NCI-H446 treated with DMSO at 0.1 percent for 48 hours (cell line): ENCODE measurements at places on chromosomes 1 and 21.

GRCh38 chr1:63812071-63812700 is 38.4 kb downstream of the ROR1 start:
- no peak for DNase-seq

GRCh38 chr1:152002960-152003359 is 9.3 kb upstream of the S100A10 start:
- no peak for DNase-seq

- DNase-seq = no peak
These were observed 246.4 kb upstream of the NR5A2 start for GRCh38 chr1:199780948-199781670.

- DNase-seq = no peak
These were observed 606.0 kb downstream of the SMYD3 start for GRCh38 chr1:245901037-245901436.

DNA sequence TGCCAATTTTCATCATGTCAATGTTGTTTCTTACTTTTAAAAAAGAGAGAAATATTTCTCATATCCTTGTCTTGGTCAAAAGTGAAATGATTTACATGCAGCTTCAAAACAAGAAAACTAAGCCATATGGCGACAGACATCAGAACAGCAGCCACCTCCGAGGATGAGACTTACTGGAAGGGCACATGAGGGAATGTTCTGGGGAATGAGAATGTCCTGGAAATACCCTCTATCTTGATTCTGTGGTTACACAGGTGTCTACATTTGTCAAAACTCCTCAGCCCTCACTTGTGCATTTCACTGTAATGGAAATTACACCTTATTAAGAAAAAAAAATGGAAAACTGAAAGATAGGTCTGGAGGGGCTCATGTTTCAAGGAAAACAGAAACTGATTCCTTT is 14.2 kb upstream of the ECE1 start:
- DNase-seq = no peak

DNA sequence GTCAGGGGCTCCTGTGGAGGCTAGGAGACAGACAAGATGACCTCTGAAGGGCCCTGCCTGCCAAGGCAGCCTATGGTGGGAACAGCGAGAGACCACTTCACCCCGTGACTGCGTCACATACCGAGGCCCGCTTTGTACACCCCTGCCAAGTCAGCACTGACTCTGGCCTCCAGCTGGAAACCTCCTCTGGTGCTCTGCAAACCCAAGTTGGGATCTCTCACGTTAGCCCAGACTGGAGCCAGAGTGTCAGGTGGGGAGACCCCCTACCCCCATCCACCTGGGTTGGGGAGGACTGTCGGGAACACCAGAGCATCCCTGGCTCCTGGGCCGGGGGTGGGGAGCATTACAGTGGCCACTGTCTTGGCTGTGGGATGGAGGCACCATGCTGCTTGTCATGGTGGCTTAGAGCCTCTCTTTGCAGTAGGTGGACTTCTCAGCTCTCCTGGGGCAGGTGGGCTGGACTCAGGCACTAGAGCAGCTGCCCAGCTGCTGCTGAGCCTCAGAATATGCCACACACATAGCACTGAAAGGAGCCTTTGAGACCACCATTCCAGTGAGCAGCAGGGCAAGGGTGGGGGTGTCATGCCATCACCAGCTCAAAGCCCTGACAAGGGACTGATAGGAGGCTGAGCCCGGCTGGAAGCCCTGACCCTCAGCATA is 50.4 kb downstream of the ELK4 start:
- DNase-seq = no peak

GRCh38 chr1:16111771-16112595 is 38.5 kb upstream of the FAM131C start:
- no peak for DNase-seq

DNA sequence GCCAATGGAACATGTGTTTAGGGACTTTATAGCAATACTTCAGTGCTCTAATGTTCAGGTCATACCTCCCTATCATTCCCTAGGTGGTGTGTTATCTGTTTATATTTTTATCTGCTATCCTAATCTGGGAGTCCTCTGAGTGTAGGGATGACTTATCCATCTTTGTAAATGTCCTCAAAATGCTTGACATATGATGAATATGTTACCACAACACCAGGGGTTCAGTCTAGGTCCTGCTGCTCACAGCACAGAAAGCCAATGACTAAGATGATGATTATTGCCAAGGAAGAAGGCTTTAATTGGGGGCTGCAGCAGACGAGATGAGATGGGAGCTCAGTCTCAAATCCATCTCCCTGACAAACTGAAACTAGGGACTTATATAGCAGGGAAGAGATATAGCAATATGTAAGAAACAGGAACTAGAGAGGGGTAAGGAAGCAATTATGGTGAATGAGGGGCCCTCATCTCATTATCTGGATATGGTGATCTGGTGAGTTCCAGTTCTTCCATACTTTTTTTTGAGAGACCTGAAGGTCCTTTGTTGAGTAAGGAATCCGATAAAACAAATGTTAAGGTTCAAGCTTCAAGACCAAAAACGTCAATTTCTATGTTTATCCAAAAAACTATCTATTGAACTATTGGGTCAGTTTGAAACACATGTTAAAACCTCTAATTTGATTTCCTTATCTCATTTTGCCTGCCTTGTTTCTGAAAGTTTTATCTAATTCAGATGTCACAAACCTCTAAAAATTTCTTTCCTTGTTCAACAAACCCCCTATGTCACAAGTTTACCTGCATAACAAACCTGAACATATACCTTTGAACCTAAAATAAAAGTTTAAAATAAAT is 256.7 kb upstream of the CACYBP start:
- no peak for DNase-seq

GRCh38 chr1:187390215-187390818 is 561.6 kb downstream of the PLA2G4A start:
- no peak for DNase-seq

DNA sequence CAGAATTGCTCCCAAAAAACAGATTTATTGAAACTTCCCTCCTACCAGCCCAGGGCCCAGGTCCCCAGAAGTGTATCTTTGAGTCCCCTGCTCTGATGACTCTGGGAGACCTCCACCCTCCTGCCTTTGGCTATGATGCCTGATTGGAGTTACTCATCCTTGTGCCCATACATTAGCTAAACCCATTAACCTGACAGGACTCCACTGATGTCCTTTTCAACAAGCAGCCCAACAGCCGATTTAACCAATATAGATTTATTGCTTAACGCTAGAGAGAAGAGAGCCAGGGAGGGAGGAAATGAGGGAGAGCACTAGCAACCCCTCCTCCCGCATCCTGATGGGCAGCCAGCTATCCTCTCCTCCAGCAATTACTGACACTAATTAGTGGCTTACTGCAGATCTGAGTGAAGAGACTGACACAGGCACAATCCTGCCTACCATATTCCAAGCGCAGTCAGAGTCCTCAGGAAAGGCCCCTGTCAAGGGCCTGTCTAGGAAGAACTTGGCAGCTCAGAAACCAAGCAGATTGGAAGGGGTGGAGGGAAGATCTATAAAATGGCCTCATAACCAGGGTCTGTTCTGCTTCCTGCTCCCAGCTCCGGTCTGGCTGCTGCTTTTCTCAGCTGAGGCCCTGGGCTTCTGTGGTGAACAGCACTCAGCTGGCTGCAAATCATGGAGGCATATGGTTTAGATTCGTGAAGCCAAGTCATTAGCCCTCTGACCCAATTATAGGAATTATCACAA is 484.5 kb upstream of the DAB1 start:
- DNase-seq = peak; percentile 65

DNA sequence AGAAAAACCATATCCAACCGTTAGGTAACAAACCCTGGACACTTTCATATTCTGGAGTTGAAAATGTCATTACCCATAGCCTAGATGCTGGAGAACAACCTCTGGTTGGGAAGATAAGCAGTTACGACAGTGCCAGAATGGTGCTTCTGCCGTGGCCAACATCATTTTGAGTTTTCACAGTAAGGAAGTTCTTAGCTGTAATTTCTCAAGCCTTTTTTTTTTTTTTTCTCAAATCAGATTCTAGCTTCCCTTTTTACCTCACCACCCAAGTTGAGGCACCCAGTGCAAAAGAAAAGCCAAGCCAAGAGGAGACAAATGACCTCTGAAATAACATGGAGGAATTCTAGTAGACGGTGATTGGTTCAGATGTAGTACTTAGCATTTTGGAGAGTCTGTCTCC is 21.8 kb downstream of the PPT1 start:
- no peak for DNase-seq

GRCh38 chr1:15488371-15488770 is 12.5 kb downstream of the CELA2B start:
- DNase-seq = no peak

DNA sequence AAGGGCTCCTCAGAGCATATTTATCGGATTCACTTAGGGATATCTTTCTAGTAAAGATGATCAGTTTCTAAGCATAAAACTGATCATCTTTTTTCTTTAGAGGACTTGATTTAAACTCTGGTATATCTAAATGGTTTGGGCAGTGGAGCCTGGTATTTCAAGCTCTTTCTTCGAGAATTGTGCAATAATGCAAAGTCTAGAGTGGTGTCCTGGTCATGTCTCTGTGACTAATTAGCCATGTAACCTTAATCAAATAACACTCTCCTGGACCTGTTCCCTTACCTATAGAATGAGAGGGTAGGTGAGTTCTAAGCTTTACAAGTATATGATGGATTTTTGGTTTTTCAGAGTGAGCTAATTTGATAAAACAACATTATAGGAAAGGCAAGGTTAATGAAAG is 225.2 kb downstream of the RPS6KC1 start:
- no peak for DNase-seq

GRCh38 chr1:237141502-237141901 is 99.5 kb downstream of the RYR2 start:
- DNase-seq = no peak
